ENCODE measurements at places on chromosomes 2 and 18.
A peak's percentile ranks its signal among the peaks of the same experiment; 100 is the strongest.

- no peak for DNase-seq
Observed at GRCh38 chr2:170492010-170492409, 223.1 kb upstream of the SP5 start.

DNA sequence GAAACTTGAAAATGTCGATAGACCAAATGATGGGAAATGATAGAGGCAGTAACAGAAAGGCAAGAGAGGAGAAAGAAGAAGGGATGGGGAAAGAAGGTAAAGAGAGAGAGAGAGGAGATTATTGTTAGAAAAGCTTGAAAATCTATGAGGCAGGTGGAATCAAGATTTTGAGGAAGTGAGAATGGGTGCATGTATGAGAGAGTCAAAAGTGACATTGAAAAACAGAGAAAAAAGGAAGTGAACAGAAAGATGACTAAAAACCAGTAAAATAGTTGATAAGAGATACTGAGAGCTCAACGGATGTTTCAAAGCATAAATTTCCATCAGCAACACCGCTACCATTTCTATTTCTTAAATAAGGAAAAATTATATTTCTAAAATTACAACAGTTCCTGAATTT, 327.4 kb upstream of the CWC22 start:
- no peak for DNase-seq

DNA sequence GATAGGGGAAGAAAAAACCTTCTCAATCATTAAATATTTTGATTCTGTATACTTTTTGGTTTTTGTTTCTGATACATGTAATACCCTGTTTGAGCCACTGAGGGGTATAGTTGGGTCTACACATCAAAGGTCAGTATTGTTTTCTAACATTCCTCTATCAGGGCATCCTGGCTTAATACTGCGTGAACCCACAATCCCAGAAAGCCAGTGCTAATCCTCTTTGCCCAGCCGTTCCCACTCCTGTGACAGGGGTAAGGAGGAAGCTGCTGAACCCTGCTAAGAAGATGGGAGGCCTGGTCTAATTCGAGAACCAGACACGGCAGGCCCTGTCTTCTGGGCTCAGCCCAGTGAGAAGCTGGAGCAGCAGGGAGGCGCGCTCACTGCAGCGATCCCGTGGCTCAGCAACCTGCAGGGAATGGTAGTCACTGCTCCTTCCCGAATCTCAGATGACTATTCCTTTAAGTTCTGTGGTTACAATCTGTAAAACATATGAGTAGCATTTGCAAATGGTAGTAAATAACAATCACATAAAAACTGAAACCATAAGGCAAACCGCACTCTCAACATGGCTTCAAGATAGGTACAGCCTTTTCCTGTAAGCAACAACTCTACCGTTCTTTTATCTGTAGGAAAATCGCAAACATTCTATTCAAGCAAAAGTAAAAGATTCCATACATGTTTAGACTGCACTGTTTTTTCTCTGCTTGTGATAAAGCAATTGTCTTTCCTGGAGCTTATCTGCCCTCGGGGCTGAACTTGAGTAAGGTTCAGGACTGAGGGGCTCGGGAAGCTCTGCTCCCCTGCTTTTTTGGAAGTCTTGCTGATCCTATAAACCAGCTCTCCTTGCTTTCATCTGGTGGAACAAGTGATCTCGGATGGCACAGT, 87.0 kb downstream of the EPB41L3 start:
- DNase-seq: no peak

- DNase-seq: no peak
Observed at GRCh38 chr2:67879586-67880290, 183.1 kb downstream of the C1D start.

GRCh38 chr2:41878056-41878455, 169.8 kb upstream of the PKDCC start:
- DNase-seq: no peak

DNA sequence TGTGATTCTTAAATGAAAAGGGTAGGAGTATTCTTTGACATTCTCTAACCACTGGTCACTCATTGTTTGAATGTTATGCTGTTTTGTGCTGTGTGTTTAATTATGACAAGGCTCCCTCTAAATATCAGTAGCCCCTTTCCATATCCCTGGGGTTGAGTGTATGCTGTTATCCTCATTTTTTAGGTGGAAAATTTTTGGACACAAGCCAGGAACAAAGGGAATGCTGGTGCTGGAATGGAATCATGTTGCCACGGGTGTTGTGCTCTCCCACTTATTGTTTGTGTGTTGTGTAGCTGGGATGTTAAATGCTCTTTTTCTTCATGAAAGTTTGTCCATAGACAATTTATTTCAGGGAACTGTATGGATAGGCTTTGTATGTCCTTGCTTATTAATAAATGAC, 43.3 kb downstream of the ZNF532 start:
- no peak for DNase-seq

- DNase-seq: no peak
Observed at GRCh38 chr2:85950743-85951142, 62.0 kb upstream of the ST3GAL5 start.

GRCh38 chr18:24959051-24959476, 392.9 kb downstream of the ZNF521 start:
- DNase-seq: no peak

DNA sequence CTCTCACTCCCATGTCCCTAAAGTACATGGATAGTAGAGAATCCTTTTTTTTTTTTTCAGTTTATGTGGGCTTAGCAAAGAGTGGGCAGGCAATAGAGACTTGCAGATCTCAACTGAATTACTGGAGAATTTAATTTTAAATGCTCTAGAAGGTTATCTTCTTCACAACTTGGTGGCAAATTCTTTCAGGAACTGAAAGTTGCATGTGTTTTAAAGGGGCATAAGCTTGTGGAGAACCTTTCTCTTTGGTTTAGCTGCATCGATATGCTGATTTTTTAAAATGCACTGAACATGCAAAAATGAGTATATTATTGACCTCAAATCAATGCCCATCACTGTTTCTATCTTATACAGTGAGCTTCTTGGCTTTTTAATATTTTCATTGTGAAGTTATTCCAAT, 24.9 kb upstream of the GALNT3 start:
- no peak for DNase-seq

DNA sequence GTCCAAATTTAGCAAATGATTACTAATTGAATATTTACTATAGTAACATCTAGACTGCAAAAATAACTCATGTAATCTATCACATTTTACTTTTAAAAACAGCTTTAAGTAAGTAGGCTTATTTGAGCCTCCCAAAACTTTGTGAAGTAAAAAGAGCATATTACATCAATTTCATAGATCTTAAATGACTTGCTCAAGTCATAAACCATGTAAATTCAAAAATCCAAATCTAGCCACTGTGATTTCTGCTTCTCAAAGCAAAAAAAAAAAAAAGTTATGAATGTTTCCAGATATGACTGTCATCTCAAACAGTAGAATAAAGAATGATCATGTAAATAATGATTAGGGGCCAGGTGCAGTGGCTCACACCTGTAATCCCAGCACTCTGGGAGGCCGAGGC, 37.5 kb downstream of the CACNB4 start:
- no peak for DNase-seq

DNA sequence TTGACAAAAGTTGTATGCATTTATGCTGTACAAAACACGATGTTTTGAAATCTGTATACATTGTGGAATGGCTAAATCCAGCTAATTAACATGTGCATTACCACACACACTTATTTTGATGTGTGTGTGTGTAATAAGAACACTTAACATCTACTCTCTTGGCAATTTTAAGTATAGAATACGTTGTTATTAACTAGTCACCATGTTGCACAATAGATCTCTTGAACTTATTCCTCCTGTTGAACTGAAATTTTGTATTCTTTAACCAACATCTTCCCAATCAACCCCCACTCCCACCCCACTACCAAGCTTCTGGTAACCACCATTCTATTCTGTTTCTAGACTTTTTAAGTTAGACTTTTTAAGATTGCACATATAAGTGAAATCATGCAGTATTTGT, 16.3 kb upstream of the SP3 start:
- DNase-seq: no peak

DNA sequence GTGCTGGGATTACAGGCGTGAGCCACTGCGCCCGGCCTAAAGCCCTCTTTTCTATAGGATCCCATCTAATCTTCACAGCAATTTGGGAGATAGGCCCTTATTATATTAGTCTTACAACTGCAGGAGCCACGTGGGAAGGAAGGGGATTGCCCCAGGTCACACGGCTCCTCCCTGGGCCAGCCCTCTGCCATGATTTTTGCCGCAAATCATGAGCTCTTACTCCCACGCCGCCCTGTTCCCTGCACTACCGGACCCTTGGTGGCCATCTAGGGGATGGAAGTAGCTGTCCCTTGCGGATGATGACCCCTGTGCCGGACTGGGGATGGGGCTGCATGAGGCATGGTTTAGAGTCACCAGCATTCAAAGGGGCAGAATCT, 28.4 kb upstream of the PTMA start:
- no peak for DNase-seq

GRCh38 chr2:110740747-110741349, 8.5 kb downstream of the ACOXL start:
- no peak for DNase-seq

GRCh38 chr2:207895274-207895860, 125.7 kb upstream of the FZD5 start:
- DNase-seq: no peak

DNA sequence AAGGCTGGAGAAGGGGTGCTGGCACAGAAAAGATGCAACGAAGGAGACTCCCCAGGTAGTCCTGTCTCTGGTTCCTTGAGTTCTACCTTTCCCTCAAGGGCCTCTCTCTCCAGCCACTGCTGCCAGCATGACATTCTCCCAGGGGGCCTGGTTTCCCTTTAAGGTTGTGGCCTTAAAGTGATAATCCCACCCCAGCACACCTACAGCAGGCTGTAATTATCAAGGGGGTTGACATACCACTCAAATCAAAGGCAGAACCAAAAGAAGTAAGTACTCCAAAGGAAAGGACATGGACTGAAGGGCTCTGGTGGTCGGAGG, 127.4 kb upstream of the MSH6 start:
- DNase-seq: no peak

GRCh38 chr2:200405599-200406298, 99.3 kb downstream of the SPATS2L start:
- no peak for DNase-seq

- no peak for DNase-seq
Observed at GRCh38 chr2:15191789-15192188, 369.3 kb downstream of the NBAS start.

DNA sequence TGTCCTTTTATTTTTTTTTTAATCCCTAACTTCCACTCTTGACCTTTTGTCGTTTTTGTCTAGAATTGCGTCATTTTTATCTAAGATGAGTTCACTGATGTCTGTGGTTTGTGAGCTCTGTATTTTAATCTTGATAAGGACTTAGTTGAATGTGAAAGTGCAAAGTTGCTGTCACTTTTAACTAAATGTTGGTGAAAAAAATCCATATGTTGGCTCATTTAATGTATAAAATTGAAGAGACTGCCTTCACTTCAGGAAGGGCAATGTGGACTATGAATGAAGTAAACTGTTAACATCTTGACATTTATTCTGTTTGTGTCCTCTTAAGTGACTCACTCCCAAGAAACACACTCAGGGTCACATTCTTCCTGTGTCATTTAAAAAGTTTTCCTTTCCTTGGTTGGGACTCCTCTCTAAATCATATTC, 256.6 kb upstream of the RASGRP3 start:
- no peak for DNase-seq

- DNase-seq: no peak
Observed at GRCh38 chr2:21363364-21363763, 239.6 kb downstream of the TDRD15 start.

DNA sequence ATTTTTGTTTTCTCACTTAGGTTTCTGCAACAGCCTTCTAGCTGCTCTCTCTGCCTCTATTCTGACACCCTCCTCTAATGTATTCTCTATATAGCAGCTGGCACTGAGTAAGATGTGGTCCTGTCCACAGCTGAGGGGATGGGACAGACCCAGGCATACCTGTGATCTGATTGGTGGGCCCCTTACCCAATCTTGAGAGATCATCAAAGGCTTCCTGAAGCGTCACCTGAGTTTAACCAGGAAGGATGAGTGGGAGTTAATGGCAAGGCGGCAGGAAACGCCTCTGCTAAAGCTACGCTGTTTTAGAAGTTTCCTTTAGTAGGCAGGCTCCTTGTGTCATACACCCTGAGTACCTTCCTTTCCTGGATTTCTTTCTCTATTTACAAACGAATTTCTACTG, 5.7 kb upstream of the TET3 start:
- peak; percentile 79 for DNase-seq

DNA sequence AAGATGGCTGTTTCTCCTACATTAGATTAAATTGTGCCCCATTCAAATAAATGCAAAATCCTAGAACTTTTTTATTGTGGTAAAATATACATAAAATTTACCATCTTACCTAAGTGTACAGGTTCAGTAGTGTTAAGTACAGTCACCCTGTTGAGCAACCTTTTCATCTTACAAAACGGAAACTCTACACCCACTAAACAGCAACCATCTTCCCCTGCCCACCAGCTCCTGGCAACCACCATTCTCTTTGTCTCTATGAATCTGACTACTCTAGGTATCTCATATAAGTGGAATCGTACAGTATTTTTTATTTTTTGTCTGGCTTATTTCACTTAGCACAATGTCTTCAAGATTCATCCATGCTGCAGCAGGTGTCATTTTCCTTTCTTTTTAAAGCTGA, 53.0 kb downstream of the ASXL2 start:
- peak; percentile 17 for DNase-seq

DNA sequence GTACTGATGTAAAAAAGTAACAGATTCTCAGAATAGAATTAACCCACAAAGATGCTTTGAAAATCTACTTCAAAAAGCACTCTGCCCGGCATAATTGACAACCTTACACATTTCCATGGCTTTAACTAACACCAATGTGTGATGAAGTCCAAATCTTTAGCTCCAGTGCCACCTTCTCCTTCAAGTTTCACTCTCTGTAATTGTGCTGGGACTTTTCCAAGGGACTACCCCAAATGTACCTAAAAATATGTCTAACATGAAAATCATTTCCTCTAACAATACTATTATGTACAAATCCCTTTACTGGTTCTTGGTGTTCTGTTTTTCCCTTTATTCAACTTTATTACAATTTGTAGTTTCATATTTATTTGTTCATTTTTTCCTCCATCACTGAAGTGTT, 20.6 kb upstream of the UBE2E3 start:
- DNase-seq: no peak

DNA sequence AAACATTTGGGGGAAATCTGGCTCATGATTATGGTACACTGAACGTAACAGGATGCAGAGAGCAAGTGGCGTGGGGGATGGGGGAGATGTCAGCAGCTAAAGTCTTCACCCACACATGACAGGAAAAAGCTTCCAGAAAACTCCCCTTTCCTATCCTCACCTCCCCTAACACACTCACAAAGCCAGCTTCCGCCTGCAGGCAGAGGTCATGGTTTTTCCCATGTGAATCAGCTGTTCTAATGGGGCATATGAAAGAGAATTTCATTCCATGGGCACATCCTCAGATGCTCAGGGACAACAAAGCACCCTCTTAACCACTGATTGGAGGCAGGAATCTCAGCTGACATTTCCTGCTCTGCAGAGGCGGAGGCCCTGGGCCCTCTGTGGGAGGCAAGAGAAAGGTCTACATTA, 129.1 kb downstream of the TSN start:
- DNase-seq: no peak

GRCh38 chr18:59222341-59222740, 2.4 kb downstream of the GRP start:
- DNase-seq: no peak

GRCh38 chr18:58143386-58143785, 99.4 kb downstream of the NEDD4L start:
- DNase-seq: no peak

- no peak for DNase-seq
Observed at GRCh38 chr2:44566059-44566458, 204.3 kb downstream of the CAMKMT start.
